Small intestine (tissue), 16 donors: ENCODE measurements at places on chromosomes 5 and 9.

DNA sequence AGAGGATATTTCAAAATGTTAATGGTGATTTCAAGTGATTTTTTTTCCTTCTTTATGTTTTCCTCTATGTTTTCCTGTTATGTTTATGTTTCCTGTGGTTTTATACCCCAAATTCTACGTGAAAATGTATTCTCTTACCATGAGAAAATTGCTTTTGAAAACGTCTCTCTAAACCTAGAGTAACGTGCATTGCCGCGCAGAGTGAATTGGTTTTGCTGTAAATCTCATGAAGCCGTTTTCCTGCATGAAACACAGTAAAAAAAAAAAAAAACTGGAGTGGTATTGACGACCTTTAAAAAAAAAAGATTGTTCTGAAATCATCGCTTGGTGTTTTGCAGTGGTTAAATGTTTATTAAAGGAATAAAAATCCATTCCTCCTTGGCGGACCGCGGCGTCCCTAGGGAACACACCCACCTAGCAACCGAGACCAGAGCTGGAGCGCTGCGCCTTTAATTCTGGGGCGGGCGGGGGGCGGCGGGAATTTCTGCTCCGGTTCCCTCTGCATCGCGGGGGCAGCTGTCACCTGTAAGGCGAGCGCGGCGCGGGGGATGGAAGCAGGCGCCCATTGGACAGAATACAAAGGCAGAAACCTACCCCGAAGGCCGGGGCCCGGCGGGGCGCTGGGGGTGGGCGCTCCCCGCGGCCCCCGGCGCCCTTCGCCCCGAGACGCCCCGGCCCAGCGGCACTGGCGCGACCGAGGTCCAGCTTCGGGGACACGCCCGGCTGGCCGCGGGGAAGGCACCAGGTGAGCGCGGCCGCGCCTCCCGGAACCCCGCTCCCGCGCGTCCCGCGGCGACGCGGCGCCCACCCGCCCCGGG lies at the start of gene SOWAHA:
Gene SOWAHA (plus strand): TSS at position 522 of the 818 bp plus-strand sequence. CDS start 320 bp downstream, outside the sequence.
- peak; percentile 72 for DNase-seq

DNA sequence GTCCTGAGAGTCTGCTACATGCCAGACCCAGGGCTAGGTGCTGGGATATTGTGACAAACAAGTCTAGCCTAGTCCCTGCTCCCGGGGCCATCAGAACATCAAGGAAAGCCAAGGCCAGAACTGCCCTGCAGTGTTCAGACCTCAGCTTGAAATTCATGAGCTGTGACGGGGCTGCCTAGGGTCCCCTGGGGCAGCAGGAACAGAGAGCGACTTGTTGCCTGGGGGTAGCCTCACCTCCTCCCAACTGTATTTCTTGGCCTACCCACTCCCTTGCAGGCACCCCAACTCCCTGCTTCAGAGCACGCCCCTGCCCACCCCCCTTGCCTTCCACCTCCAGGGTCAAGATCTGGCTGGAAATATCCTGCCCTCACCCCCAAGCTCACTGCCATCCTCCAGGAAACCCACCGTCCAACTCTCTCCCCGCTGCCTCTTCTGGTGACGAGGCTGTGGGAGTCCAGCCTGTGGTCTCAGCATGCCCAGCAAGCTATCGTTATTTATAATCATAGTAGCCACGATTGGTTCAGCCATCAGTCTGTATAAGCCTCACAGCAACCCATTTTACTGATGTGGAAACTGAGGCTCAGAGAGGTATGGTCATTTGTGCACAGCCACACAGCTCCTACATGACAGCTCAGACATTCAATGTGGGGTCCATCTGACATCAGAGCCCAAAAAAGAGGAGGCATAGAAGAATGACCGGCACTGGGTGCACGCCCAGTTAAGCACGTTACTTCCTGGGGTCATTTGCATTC lies 10.7 kb downstream of the DNM1 start:
- no peak for DNase-seq

DNA sequence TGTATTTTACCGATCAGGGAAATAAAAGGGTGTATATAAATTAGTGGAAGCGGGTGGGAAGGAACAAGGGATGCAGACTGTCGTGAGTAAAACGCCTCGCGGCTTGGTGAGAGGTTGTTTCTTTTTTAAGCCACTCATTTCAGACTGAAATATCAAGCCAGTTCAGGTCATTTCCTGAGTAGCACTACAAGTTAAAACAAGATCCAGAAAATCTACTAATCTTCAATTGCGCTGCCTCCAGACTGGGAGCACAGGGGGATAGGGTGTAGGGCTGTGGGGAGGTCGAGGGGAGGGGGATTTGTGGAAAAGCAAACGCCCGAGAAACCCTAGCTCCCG lies 140.8 kb downstream of the TSSK1B start:
- no peak for DNase-seq

GRCh38 chr5:120400356-120400755 lies 63.7 kb upstream of the PRR16 start:
- DNase-seq, result no peak

- DNase-seq, result no peak
Observed at GRCh38 chr5:133387091-133387490, 225.2 kb downstream of the FSTL4 start.

DNA sequence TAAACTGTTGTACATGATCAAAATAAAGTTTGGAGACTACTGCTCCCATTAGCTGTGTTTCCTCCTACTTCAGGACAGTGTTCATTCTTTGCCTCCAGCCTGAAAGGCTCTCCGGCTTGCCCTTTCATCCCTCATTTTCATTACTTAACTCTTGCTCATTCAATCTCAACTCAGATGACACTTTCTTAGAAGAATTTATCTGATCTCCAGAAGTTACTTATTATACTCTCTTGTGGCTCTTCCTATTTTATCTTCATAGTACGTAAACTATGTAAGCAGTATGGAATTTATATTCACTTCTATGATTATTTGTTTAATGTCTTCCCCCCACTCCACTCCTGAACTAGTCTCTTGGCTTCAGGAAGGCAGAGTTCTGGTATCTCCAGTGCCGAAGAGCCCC lies 1737.9 kb upstream of the C9orf72 start:
- no peak for DNase-seq

GRCh38 chr9:1173993-1174392 lies 123.8 kb downstream of the DMRT2 start:
- DNase-seq, result no peak

DNA sequence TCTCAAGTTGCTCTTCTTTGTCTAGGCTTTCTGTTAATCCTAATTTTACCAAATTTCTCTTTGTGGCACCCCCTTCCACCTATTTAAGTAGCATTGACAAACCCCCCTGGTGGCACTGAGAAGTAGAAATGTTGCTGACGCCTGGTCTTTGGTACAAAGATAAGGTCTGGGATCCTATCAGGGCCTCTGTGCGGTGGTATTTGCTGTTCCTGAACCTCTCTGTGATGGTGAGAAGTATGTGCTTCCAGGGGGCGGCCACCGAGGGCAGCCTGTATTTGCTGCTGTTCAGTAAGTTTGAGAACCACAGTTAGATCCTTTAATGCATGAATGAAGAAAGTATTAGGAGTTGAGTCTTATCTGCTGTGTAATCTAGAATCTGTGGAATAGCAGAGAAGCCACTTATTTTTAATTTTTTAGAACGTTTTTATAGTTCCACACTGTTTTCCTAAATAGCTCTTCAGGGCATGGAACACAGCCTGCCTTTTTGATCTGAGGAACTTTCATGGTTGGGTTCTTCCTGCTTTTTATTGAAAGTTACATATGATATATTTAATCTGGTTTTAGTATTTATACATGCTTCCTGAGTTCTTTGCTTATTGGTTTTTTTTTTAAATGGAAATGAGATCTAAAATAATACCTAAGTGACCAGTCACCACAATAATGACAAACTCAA lies 124.2 kb downstream of the TRIO start:
- DNase-seq, result no peak

- no peak for DNase-seq
Observed at GRCh38 chr5:167644619-167645018, 646.8 kb upstream of the WWC1 start.

DNA sequence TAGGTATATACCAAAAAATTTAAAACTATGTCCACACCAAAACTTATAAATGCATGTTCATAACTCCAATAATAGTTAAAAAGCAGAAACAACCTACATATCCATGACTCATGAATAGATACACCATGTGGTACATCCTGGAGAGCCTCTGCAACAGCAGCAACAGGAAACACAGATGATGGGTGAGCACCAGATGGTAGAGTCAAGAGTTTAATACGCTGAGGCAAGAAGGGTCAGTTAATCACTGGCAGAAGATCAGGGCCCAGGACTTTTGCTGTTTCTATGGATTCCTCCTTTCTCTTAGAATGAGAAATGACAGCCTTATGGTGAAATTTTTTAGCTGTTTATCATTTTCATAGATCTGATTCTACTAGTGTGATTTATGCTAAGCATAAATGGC lies 351.8 kb upstream of the ADAMTSL1 start:
- no peak for DNase-seq

DNA sequence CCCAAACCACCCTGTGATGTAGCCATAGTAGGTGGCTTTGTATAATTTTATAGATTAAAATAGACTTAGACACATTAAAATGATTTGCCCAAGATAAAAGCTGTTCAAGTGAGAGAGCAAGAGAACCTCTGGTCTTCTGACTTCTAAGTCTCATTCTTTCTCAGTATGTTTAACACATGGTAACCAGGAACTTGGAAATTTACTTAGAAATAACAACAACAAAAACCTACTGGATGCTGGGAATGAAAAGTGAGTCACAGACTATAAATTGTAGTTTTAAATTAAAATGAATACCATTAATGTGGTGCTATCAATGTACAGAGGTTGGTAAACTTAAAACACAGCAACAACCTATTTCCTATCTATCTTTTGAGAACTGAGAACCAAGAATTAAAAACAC lies 30.4 kb downstream of the HMGCR start:
- no peak for DNase-seq

DNA sequence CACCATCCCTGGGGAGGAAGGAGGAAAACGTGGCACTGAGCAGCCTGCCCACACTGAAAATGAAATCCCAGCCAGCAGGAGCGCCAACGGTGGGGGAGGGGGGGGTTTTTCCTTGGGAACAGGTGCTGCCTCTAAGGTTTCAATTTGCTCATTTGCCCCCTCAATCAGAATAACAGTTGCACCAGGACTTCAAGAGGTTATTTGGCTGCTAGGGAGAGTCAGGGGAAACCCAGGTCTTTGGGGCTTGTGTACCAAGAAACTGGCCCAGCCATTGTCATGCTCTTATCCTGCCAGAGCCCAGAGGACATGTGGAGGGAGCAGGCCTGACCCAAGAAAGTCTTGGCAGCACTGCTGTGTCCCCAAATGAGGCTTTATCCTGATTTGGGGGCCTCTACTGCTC lies 66.5 kb downstream of the NDFIP1 start:
- no peak for DNase-seq

DNA sequence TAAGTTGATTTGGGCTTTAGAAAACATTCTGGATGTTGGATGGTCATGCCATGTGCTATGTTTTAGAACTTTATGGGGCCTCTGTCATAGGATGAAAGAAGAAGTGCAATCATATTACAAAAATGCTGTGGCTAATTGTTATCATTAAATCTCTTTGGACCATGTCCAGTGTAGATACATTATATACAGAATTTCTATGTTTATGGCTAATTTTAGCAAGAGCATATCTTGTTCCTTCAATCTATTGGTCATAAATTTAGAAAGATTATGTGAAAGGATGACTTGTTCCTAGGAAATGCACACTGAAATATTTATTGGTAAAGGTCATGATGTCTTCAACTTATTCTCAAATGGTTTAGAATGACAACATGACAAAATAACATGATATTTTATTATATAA lies 42.4 kb upstream of the ELL2 start:
- no peak for DNase-seq

DNA sequence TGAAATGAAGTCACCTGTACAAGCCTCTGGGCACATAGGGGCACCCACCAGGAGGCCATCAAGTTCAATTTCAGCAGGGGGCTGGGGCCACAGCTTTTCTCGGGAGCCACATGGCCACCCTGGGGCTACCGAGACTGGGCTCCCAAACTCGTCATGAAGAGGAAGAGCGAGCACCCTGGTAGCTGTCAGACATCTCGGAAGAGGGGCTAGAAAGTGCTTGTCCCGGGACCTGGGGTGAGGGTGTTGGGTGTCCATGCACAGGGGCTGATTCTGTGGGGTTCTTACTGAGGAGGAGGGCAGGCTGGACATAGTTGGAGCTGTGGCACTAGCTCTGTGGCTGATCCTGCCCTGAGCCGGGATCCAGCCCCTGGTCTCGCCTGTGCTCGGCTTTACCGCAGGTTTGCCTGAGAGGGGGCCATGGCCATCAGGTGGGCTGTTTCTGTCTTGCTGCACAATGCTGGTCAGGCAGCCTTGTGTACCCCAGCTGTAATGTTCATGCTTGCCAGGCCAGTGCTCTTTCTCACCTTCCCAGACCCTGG lies 70.3 kb downstream of the PHF2 start:
- DNase-seq, result no peak

DNA sequence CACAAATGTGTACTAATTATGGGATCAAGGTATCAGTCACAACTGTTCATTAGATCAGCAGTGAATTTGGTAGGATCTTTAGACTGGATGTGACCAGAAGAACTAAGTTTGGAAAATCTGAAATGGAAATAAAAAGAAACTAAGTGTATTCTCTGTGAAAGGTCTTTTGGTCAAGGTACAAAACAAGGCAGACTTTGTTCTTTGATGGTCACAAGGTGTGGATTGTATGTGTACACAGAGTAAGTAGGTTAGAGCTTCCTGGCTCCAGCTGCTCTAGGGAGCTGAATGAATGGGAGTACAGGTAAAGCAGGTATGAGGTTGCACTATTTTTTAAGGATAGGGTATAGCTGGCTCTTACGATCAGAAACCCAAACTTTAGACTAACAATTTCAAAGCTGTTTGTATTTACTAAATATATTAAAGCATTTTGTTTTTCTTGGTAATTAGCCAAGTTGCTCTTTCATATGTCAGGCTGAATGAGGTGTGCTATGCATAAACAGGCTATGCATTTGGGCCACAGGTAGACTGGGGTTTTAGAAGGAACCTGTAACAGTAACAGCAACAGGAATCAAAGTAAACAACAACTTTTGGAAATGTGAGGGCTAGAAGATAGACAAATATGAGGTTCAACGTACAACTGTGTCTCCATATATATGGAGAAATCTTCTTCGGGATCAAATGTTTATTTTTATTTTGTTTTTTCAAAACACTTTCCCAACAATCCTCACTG lies 32.5 kb downstream of the FAM169A start:
- DNase-seq, result peak; percentile 88

- peak; percentile 27 for DNase-seq
Observed at GRCh38 chr5:39270225-39270848, 51.0 kb upstream of the FYB1 start.
